ENCODE measurements at places on chromosomes 4 and X.

- DNase-seq: no peak
Measured at GRCh38 chrX:44747969-44748368, 95.9 kb upstream of the DUSP21 start.

DNA sequence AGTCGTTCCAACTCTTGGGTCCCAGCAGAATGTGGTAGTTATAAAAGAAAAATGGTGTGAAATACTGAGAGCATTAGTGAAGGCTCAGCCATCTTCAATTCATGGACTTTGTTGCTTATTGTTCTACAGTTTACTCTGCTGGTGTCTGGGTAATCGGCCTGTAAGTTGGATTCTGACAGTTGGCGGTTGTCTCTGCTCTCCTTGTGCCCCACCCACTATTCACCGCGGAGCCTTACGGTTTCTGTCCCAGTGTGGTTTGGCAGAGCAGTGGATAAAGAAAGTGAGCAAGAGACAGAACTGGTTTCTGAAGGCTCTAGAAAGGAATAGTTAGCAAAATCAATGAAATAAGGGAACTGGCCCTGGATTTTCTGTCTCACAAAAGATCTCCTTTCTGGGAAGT lies 9.1 kb downstream of the LONRF3 start:
- DNase-seq: no peak

DNA sequence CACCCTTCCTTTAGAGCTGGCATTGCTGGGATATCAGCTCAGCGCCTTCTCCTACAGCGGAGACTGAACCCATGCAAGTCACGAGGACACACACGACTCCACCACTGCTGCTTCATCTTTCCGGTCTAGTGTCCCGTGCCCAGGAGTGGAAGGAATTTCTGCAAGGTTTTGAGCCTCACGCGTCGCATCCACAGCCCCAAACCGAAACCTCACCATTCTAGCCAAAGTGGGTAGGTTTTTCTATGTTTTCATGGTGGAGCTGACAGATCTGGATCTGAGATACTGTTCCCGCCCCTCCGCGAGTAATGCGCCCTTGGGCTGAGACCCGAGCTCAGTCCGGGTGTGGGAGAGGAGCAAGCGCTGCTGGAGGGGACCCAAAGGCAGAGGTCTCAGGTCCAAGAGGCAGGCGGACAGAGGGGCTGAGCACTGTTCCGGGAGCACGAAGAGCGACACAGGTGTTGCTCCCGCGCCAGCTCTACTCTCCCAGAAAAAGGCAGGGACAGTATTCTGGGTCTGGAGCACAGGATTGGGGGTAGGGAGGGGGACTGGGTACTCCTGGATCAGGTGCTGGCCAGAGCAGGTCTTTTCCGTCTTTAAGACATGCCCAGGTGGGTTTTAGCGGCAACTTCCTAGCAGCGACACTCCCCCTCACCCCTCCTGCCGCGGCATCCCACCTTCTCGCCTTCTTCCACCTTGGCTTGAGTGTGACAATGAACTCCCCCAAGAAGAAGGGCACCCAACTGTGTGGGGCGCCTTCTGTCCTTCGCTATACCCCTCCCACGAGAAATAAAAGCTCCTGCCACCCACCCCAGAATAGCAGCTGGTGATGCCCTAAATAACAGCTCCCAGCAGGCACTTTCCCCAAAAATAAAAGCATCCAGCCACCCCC lies 1.8 kb downstream of the EPHA5 start:
- no peak for DNase-seq

GRCh38 chrX:25674776-25675175 lies 463.4 kb upstream of the MAGEB18 start:
- DNase-seq: no peak

GRCh38 chrX:21658746-21659145 lies 616 bp upstream of the KLHL34 start:
- peak; percentile 13 for DNase-seq

- no peak for DNase-seq
Measured at GRCh38 chrX:70253377-70254062, 6.5 kb downstream of the P2RY4 start.

GRCh38 chrX:131812847-131813825 lies 210.0 kb upstream of the STK26 start:
- DNase-seq: peak; percentile 64

DNA sequence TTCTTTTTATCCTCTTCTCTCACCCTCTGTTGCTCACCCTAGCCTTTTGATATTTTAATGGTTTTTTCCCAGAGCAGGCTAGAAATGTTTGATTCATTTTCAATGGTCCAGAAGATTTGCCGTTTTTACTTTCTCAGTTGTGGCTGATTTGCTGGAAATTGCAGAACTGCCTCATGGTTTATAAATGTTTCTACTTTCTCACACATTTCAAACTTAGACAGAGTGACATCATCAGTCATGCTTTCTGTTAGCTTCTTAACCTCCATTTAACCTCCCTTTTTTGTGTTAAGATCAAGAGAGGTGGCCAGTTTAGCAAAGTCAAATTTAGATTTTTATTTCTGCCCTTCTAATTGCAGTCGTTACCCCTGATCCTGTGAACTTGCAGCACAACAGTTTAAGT lies 8.7 kb downstream of the RXFP1 start:
- DNase-seq: no peak

DNA sequence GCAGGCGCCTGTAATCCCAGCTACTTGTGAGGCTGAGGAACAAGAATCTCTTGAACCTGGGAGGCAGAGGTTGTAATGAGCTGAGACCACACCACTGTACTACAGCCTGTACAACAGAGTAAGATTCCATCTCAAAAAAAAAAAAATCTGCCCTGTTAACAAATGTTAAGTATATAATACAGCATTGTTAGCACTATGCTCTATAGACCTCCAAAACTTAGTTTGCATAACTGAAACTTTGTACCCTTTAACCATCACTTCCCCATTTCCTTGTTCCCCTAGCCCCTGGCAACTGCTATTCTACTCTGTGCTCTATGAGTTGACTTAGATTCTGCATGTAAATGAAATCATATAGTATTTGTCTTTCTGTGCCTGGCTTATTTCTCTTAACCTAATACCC lies 76.7 kb downstream of the TAB3 start:
- no peak for DNase-seq

- DNase-seq: no peak
Measured at GRCh38 chr4:115418635-115419396, 305.4 kb upstream of the NDST4 start.

GRCh38 chr4:153020457-153020856 lies 84.3 kb downstream of the FHDC1 start:
- DNase-seq: no peak

GRCh38 chrX:85243761-85244449 lies at the start of the genes SATL1 and ZNF711:
TSS of gene SATL1 (minus strand) at chrX:85243779. CDS start at chrX:85108968, 134,811 bp downstream.
TSS of gene ZNF711 (plus strand) at chrX:85243991. CDS start at chrX:85247573, 3,582 bp downstream.
- DNase-seq: peak; percentile 11

GRCh38 chr4:11446155-11446811 lies 17.6 kb upstream of the HS3ST1 start:
- DNase-seq: no peak

DNA sequence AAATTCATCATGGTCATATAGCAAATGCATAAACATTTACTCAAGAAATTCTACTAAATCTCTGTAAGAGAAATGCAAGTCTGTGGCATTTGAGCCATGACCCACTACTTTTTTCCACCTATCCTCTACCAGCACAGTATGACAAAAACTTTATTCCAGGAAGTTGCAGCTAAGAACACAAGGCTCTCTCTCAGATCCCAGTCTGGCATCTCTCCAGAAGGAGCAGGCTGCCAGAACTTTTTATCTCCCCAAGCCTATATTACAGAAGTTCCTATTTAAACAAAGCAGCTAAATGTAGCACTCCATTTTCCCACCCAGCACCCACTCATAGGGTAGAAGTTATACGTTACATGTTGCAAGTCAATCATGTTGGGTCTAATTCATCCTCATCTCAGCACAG lies 49.3 kb upstream of the EPGN start:
- DNase-seq: no peak

GRCh38 chrX:108439426-108439942 lies at the start of gene COL4A5:
TSS of gene COL4A5 (plus strand) at chrX:108439838. CDS start at chrX:108440126, 288 bp downstream.
- DNase-seq: no peak

DNA sequence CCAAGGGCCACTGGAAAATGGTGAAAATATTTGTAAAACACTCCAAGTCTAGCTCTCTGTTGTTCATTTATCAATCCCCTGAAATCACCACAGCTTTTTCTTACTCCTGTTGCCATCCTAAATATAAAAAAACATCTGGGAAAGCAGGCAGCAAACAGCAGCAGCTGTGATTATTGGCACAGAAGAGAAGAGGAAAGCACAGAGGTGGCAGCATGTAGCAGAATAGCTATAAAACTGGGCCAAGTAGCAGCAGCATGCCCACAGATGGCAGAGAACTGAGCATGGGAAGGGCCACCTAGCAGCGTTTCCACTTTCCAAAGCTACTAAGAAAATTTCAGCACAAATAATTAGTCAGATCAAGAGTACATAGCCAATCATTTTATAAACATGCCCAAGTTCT lies 307.2 kb downstream of the SLC7A11 start:
- no peak for DNase-seq

DNA sequence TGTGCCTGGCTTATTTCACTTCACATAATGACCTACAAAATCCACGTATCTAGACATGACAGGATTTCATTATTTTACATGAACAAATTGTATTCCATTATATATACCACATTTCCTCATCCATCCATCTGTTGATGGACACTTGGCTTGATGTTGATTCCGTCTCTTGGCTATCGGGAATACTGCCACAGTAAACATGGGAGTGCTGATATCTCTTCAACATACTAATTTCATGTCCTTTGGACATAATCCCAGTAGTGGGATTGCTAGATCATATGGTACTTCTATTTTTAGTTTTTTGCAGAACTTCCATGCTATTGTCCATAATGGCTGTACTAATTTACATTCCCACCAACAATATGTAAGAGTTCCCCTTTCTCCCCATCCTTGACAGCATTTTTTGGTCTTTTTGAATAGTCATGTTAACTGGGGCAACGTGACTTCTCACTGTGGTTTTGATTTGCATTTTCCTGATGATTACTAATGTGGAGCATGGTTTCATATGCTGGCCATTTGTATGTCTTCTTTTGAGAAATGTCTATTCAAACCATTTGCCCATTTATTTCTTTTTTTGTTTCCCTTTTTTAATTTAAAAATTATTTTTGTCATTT lies 68.9 kb downstream of the HTRA3 start:
- DNase-seq: no peak

DNA sequence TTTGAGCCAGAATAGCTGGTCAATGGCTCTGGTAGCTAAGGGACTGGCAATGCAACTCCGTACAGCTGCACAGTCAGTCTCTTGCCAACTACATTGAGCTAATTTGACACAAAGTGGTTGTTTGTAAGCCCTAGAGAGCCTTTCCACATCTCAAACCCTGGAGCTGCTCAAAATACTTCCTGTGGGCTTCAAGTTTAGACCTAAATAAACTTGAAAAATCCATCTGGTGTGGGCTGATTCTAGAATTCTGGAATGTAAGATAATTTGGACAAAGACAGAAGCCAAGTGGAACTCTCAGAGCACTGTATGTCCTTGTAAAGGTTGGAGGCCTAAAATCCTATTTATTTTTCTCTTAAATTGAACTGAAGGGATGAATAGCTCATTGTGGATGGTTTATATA lies 380.8 kb downstream of the SPRY1 start:
- no peak for DNase-seq

GRCh38 chr4:61200187-61200915 lies at the start of gene ADGRL3:
TSS of gene ADGRL3 (plus strand) at chr4:61200326.
- no peak for DNase-seq

DNA sequence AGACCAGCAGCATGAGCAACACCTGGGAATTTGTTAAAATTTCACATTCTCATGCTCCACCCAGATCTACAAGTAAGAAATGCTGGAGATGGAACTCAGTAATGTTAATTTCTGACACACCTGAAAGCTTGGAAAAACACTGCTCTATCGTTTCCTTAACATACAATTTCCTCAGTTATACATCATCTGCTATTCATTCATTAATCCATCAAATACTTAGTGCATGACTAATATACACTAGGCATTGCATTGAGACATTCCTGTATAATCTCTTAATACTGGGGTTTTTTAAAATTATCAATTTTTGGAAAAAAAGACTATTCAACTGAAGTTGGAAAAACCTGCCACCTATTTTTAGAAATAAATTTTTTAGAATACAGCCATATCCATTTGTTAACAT lies 106.1 kb downstream of the CHM start:
- DNase-seq: no peak

DNA sequence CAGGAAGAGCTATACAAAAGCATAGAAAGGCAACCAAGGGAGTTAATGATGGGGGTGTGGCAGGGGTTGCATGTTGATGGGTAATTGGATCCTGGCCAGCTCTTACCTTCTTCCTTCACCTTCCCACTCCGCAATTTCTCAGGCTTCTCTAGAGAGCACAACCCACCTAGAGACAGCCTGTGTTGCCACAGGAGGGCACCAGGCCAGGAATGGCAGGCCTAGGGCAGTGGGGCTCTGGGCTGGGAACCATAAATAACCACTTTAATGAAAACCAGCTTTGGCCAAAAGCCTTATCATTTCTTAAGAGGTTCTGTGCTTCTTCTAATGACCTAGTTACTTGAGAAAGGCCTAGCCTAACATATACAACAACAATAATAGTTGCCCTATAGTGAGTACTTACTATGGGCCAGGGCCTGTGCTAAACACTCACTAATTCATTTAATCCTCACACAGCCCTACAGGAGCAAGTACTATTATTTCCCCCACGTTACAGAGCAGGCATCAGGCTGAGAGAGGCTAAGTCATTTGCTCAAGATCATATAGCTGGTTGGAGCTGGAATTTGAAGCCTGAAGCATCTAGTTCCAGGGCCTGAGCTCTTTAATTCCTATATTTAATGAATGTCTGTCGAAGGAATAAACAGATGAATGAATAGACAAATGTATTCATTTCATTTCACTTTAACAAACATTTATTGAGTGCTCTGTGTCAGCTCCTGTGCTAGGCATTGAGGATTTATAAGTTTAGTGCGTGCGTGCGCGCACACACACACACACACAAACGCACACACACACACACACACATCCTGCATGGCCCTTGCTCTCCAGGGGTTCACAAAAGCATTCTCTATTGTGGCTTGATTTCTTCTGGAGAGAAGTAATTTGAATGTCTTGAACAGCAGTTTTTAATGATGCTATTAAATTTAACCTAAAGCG lies 66.8 kb downstream of the RTL9 start:
- DNase-seq: no peak

DNA sequence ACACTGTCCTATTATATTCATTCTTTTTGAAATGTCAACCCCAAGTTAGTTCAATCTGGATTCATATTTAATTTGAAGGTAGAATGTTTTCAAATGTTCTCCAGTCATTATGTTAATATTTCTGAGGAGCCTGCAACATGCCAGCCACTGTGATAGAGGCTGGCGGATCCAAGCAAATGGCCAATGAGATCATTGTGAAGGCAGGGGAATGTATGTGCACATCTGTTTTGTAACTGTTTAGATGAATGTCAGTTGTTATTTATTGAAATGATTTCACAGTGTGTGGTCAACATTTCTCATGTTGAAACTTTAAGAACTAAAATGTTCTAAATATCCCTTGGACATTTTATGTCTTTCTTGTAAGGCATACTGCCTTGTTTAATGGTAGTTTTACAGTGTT lies 1.6 kb downstream of the CXCL1 start:
- no peak for DNase-seq

GRCh38 chr4:145779319-145779801 lies 99.4 kb downstream of the C4orf51 start:
- DNase-seq: no peak

- DNase-seq: no peak
Measured at GRCh38 chrX:68286076-68286475, 147.2 kb downstream of the OPHN1 start.
